Endothelial cell (in vitro differentiated cells): ENCODE measurements at places on chromosomes 7 and 10. TPM values are rescaled to one million over a fixed set of nuclear protein-coding genes. Genes with fewer than 3 reads are reported as not detected.

The MLXIPL gene
- total RNA-seq = 8.7 TPM

- H3K36me3 ChIP-seq = peaks cover 14% of the 10 kb centered on the region
- peaks cover 1% of the 10 kb centered on the region for H3K27me3 ChIP-seq
- peaks cover 6% of the 10 kb centered on the region for H3K4me1 ChIP-seq
- no peak overlapping the region for H3K27ac ChIP-seq
These were observed 23.3 kb downstream of the CLIP2 start for GRCh38 chr7:74312418-74313028.

DNA sequence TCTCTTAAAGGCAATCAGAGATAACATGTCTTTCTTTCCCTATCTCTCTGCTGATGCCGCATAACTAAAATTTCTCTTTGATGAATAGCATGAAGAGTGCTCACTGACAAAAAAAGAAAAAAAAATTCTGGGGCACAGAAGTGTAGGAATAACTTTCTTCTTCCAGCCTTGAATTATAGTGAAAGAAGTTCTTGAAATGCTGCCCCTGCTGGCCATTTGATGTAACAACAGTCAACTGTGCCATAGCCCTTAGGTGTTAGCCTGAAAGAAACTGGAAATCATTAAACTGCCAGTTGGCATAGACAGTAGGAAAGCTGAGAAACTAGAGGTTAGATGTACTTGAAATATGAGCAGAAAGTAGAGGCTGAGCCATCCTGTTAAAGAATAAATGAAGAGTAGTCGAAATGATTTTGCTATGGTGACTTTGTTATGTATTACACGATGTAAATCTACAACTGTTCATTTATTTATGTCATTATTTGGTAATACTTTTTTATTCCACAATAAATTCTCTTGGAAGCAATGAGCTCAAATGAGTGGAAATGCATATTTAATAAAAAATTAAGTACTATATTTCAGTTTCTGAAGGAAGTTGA lies 48.3 kb upstream of the FAM171A1 start:
- DNase-seq = peak; percentile 42
- no peaks in the 10 kb centered on the region for H3K36me3 ChIP-seq
- no peak overlapping the region for H3K4me3 ChIP-seq
- no peaks in the 10 kb centered on the region for H3K27me3 ChIP-seq
- no peak overlapping the region for H3K27ac ChIP-seq
- H3K4me1 ChIP-seq = no peaks in the 10 kb centered on the region

DNA sequence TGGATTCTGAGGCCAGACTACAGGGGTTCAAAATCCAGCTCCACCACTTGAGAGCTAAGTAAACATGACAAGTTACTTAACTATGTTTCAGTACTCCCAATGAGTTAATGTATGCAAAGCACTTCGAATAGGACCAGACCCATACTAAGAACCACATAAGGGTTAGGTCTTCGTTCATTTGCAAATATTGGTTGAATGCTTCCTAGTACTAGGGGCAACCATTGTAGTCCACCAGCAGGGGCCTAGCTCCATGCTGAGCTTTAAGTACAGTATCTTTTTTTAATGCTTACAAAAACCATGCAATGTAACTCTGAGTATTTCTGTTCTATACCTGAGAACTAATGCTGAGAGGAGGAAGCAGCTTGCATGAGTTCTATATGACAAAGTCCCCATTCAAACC lies 80.4 kb upstream of the PDE1C start:
- H3K27ac ChIP-seq = no peak overlapping the region
- no peak overlapping the region for H3K4me3 ChIP-seq
- H3K4me1 ChIP-seq = peaks cover 5% of the 10 kb centered on the region
- no peaks in the 10 kb centered on the region for H3K36me3 ChIP-seq
- DNase-seq = no peak

DNA sequence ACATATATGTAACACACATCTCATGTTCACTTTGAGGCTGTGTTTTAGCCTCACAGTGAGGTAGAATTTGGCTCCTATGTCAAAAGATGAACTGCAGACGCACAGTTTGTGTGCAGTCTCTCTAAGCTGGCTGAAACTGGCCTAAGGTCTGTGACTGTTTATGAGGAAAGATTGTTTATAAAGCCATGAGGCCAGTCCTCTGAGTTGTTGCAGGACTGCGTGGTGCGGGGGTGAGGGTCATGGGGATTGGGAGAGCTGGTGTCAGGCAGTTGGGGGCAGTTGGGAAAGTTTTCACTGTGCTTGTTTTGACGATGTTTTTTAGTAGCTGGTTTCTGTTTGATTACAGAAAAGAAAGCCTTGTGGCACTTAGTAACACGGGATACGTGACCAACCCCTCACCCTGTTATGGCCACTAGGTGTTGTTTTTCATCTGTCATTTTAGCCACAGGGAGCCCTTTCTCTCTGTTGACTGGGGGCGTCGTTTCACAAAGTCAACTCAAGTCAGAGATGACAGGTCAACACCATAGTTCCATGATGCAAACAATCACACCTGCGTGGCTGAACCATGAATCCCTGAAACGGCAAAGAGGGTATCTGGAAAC lies 310.9 kb downstream of the CCDC3 start:
- H3K4me1 ChIP-seq = no peaks in the 10 kb centered on the region
- no peaks in the 10 kb centered on the region for H3K27me3 ChIP-seq
- no peaks in the 10 kb centered on the region for H3K36me3 ChIP-seq
- no peak overlapping the region for H3K4me3 ChIP-seq
- no peak for DNase-seq
- H3K27ac ChIP-seq = no peak overlapping the region

DNA sequence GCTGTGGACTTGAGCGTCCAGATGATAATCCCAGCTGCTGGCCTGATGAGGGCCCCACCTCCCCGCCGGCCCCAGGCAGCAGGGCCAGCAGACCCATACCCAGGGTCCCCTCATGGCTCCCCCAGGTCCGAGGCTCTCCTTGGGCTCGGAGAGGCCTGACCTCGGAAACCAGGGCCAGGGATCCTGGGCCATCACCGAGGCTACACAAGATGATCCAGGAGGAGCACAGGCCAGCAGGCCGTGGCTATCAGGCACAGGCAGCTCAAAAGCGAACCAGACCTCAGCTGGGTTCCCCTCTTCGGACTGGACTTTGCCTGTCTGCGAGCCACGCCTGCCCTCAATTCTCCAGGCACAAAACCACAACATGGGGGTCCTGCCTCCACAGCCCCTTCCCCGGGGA lies 17.4 kb downstream of the PDGFA start:
- no peaks in the 10 kb centered on the region for H3K4me1 ChIP-seq
- H3K4me3 ChIP-seq = no peak overlapping the region
- H3K27ac ChIP-seq = no peak overlapping the region
- H3K27me3 ChIP-seq = peaks cover 12% of the 10 kb centered on the region

DNA sequence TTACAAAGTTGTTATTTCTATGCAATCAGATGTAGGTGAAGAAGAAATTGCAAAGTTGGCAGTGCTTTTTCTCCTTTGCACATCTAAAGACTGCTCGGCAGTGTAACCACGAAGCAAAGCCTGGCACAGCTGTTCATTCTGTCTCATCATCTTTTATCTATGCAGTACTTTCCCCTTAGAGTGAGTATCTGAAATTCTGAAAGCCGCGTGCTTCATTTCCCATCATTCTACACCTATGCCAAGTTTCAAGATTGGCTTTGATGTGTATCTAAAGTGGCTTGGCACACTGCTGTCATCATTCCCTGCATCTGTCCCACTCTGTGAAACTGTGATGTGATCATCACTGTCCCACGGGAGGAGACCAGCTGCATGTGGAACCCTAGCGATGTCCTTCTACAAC lies 15.2 kb downstream of the SOSTDC1 start:
- H3K27me3 ChIP-seq = no peaks in the 10 kb centered on the region
- no peaks in the 10 kb centered on the region for H3K4me1 ChIP-seq
- H3K27ac ChIP-seq = no peak overlapping the region
- no peak for DNase-seq
- no peak overlapping the region for H3K4me3 ChIP-seq

DNA sequence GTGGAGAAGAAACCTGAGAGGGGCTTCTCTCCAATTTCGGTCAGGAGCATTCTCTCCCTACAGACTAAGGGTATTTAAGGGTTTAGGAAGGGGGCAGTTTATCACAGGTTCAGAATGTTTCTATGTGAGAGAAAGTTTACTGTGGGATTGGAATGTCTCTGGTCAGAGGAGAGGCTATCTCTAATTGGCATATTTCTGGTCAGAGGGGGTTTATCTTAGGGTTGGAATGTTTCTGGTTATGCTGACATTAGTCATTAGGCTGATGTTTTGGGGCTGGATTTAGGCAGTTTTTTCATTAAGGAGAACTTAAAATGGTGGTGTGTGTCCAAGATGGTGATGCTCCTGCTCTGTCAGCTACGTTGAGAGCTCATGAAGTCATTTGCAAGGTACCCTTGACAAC lies 758.0 kb downstream of the TYW1 start:
- H3K27me3 ChIP-seq = peaks cover 9% of the 10 kb centered on the region
- H3K27ac ChIP-seq = no peak overlapping the region
- no peak for DNase-seq
- H3K4me1 ChIP-seq = no peaks in the 10 kb centered on the region
- H3K36me3 ChIP-seq = peaks cover 9% of the 10 kb centered on the region
- no peak overlapping the region for H3K4me3 ChIP-seq

The SCART1 gene
- total RNA-seq = 0.36 TPM

DNA sequence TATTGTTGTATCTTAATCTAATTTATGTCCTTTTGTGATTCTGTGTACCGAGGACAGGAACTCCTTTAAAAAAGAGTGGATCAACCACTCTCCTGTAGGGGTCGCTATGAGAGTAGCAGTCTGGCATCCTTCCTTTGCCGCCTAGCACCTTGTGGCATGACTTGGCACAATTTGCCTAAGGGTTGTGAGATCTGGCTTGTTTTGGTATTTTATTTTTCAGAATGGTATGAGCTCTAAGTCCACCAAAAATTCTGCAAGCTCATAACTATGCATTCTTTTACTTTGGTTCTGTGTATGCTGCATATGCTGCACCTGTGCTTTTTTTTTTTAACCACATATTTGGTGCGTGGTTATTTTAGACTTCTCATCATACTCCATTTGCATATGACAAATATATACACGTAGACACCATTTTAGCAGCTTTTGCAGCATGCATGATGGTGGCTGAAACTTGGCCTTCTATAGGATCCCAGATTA lies 112.8 kb downstream of the CDK14 start:
- peak; percentile 59 for DNase-seq
- H3K36me3 ChIP-seq = no peaks in the 10 kb centered on the region
- no peak overlapping the region for H3K27ac ChIP-seq
- H3K4me3 ChIP-seq = no peak overlapping the region
- H3K4me1 ChIP-seq = peaks cover 22% of the 10 kb centered on the region
